ENCODE measurements at places on chromosomes 6 and 20.

- DNase-seq: no peak
These were observed 68.9 kb downstream of the MAN1A1 start for GRCh38 chr6:119280668-119281067.

DNA sequence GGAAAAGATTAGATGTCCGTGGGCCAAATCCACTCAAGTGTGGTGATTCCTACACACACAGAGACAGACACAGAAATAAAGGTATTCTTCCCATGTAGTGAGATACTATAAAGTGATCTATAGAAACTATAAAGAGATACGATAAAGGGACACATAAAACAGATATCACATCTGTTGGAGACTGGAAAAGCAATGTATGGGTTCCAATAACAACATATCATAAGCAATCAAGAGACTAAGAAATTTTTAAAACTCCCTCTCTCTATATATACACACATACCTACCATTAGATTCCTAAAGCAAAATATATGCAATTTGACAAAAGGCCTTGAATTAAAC is 5.2 kb downstream of the PPP1R10 start:
- DNase-seq: no peak

GRCh38 chr6:132952031-132952867 is 137.9 kb downstream of the RPS12 start:
- no peak for DNase-seq

DNA sequence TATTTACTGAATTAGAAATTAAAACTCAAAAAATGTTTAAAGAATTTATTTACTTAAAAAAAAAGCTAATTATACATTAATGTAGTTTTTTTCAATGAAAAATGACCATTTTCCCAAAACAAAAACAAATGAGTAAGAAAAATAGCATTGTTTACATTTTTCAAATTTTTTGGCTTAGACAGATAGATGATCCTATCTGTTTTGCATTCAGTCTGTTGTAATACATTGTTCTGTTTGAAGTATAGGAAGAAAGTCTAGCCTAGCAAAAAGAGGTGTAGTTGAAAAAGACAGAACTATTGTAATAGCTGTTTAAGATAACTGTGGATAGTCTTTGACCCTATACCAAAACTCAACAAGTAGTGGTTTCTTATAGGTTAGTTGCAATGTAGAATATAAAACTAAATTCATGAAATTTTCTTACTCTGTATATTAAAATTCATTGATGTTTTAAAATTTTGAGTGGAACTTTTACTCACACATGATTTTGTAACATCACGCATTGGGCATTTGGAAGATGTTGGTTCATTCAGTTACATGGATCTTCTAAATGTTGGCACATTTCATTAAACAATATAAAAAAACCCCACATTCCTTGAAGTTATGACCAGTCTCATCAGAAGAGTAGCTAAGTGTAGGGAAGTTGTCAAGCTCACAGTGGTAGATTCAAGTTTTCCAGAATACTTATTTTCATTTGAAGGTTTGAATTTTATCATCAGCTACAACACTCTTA is 62.0 kb downstream of the KCNS1 start:
- no peak for DNase-seq

DNA sequence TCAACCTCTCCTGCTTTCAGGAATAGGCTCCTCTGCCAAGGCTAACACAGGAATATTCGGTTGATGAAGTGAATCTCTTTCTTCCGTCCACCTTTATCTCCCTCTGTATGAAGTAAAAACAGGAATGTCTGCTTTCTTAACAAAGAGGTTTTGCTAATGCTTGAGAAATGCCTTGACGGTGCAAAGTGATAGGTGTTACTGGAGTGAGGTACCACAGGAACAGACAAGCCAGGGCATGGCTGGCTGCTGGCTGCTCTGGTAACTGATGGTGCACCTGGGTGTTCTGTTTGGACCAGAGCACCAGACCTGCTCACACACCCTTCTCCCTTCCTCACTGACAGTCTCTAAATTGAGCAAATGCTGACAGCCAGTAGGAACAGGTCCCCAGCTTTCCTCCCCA is 174.0 kb upstream of the FBXL4 start:
- no peak for DNase-seq

- no peak for DNase-seq
These were observed 542.0 kb upstream of the RNF217 start for GRCh38 chr6:124420116-124420840.

DNA sequence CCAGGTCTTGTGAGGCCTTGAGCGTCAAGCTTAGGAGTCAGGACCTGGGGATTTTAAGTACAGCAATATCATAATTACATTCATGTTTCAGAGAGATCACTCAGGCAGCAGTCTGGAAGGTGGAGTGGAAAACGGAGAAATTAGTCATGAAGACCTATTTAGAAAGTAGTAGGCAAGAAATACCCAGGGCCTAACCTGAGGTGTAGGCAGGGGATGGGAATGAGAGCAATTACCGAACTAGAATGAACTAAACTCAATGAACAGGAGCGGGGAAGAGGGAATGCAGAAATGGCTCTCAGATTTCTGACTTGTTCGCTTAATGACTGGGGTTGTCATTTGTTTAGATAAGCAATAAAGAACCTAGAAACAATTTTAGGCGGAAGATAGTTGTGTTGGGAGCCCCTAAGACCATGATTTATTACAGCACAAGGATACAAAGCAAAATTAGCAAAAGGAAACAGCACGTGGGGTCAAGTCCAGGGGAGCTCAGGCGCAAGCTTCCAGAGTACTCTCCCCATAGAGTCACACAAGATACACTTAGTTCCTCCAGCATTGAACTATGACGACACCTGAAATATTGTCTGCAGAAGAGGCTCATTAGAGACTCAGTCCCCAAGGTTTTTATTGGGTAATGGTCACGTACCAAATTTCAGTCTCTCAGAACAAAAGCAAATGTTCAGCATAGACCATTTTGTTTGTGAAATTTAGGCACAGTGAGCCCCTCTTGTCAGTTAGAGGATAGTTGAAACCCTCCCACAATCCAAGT is 178.8 kb upstream of the AKAP12 start:
- DNase-seq: no peak

DNA sequence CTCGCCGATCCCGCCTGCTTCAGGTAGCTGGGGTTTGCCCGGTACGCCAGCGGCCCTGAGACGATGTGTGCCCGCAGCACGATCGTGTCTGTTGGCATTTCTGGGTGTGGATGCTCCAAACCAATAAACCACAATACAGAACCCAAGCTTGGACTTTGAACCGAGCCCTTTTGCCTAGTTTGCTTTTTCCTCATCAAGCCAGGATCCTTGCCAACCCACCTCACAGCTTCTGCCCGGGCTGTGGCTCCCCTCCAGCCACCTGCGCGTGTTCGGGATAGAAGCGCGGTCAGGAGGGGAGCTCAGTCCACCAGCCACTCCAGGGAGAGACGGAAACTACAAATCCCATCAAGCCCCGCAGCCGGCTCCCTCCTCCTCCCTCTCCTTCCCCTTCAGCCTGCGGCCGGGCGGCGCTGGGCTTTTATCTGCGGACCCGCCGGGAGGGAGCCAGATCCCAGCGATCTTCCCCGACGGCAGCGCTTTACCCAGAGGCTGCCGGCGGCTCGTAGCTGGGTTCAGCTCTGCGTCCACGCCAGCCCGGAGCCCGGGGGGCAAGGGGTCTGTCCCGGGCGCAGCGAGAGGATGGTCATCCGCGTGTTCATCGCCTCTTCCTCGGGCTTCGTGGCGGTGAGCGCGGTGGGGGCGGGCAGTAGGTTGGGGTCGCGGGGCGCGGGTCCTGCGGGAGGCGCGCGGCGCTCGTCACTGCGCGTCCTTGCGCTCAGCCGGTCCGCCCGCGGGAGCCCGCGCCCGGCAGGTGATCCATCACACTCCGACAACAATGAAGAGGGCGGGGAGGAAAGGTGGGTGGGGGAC is at the start of gene SH3BGRL2:
SH3BGRL2 (plus strand) TSS at position 447 of the 810 bp plus-strand sequence; CDS start at position 580, 133 bp downstream.
- peak; percentile 97 for DNase-seq
